ENCODE measurements at places on chromosomes 11 and 22.

- DNase-seq: no peak
These were observed 6.9 kb downstream of the IGF2 start for GRCh38 chr11:2132246-2132645.

DNA sequence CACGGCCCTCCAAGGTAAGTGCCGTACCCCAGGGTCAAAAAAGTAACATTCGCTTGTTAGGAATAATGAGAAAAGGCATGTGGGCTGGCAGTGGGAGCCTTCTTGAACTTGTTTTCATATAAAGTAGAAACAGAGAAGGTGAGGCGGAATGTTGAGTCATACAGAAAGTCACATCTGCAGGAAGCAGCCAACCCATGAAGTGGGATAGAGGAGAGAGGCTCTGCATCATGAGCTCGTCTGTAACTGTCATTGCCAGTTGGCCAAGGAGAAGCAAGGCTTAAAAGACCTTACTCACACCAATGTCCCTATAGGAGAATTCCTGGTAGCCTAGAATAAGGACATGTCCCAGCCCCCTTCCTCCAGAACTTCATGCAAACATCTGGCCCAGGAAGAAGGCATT is 253.3 kb downstream of the BUD13 start:
- no peak for DNase-seq

- no peak for DNase-seq
These were observed 3.3 kb downstream of the PCF11 start for GRCh38 chr11:83159902-83160865.

DNA sequence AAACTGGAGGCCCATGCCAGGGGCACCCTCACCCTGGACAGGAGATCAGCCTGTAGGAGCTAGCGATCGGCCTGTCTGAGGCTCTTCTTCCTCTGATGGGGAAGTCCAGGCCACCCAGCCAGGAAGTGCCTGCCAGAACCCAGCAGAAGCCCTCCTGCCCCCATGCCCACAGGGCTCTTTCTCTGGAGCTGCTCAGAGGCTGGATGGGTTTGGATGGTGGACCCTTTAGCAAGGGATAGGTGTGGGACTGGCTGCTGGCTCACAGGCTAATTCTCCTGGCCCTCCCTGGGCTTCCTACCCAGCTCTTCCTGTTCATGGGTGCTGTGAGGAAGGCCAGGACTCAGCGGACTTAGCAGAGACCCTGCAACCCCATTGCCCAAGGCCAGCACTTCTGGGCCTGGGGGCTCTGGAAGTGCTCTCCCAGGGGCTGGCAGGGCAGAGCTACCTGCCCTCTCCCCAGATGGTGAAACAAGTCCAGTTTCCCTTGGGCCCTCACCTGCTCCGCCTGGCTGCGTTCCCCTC is 7.6 kb downstream of the FXYD2 start:
- no peak for DNase-seq

GRCh38 chr11:120500414-120501071 is 11.0 kb upstream of the GRIK4 start:
- no peak for DNase-seq

DNA sequence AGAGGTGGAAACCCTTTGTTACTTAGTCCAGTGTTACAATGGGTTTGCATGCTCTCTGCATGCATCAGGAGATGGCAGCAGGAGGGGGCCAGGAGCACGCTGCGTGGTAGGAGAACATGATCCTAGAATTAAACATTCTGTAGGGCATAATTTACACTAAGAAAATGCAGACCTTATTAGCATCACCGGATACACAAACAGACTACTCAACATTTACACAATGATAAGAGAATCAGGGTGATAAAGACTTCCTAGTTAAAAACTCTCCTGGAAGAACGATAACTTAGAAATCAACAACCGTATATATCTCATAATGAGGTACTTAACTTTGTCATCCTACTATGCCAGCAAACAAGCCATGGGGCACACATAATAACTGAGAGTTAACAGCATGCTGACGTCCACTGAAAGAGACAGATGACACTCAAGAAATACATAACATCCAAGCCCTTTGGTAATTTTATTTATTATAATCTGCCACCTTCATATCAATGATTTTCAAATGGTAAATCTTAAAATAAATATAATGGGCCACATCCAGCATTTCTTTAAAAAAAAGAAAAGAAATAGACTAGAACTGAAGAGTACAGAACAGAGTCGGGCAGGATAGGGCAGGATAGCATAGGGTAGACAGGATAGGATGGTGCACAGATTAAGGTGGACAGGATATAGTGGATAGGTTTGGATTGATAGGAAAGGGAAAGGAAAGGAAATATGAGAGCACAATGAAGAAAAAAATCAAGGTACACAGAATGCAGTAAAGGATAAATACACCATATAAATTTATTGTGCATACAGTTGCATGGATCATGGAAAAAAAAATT is 27.5 kb downstream of the CADM1 start:
- DNase-seq: no peak

GRCh38 chr11:93577286-93577685 is 34.1 kb upstream of the SMCO4 start:
- DNase-seq: no peak

DNA sequence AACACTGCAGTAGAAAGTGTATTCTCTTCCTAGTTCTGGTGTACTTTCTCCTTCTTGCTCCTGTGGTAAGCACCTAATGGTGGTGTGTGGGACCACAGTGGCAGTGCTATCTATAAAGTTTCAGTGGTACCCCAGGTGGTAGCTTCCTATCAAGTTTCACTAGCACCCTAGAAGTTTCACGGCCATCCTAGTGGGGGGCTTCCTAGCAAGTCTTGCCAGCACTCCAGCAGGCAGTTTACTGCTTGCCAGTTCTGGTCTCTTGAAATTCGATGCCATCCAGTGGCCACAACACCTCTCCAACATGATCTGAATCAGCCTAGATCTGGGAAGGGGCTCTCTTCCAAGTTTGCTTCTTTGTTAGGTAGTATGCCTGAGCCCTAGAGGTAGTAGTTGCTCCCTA is 229.6 kb downstream of the SWAP70 start:
- no peak for DNase-seq

DNA sequence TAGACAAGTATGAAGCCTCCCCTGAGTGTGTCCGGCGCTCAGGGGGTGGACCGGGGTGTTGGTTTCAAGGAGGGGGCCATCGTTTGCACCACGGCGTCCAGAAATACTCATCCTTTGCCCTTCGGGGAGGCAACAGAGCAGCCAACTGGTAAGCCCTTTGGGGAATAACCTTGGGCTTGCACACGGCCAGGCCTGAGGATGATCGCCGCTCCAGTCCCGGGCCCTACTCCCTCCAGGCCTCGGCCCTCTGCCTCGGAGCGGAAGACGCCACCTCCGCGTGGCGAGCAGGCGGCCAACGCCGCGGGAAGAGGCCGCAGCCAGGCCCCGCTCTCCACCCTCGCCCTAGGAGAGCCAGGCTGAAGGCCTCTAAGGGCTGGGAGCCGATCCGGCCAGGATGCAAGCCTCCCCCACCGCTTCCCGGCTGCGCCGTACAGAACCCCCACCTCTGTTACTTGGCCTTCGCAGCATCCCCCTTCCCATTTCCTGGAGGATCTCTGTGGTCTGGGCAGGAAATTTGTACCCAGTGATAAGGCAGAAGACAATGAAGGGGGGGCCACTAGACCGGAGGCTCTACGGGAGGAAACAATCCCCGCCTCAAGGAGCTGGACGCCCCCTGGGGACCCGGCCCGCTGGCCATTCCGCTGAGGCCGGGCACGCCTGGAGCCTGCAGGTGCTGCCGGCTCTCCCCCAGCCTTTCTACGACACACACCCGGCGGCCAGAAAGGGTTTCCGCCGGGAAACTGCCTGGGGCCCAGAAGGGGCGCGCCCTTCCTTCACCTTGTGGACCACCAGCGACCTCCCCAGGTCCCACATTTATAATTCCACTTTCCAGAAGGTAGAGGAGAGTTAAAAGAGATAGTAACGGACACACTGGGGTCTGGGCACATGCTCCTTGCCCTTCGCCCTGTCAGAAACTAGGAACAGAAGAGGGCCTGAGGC is 2.6 kb downstream of the ESAM start:
- no peak for DNase-seq

GRCh38 chr22:26095256-26095956 is 73.9 kb upstream of the SEZ6L start:
- DNase-seq: no peak

DNA sequence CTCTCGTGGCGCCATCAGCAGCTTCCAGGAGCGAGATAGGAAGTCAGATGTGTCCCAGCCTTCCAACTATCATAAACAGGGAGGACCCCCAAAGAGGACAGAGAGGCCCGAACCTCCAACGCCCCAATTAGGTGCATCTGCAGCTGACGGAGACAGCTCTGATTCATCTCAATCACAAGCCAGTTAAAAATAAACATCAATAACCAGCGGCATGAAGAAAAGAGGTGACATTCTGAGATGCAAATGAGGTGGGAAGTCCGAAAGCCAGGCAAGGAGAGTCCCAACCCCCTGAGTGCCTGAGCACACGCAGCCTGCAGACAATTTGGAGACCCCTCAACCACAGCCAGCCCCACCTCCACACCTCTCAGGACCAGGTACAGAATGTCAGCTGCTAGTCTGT is 28.1 kb upstream of the IGSF9B start:
- no peak for DNase-seq

GRCh38 chr11:120599816-120600420 is 88.4 kb downstream of the GRIK4 start:
- no peak for DNase-seq

DNA sequence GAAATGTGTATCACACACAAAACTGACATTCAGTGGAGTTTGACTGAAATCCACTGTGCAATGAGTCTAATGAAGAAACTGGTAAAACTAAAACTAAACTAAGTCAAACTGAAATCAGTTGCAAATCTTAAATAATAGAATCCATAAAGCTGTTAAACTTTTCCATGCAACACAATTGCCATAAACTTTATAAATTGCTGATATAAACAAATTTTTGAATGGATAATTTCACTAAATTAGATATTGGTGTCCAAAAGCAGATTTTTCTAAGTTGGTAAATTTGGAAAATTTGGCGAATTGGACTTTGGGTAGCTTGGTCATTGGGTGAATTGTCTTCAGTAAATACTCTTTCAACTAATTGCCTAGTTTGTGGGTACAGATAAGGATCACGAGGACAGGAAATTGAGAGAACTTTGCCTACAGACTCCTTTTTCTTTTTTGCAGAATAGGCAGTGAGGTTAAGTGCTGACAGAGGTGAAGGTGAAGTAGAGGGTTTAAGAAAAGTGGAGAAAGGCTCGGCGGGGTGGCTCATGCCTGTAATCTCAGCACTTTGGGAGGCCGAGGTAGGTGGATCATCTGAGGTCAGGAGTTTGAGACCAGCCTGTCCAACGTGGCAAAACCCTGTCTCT is 12.8 kb downstream of the MRPL17 start:
- DNase-seq: no peak

- no peak for DNase-seq
These were observed 21.5 kb upstream of the GSTP1 start for GRCh38 chr11:67561971-67562619.

- DNase-seq: no peak
These were observed 427.0 kb upstream of the DDI1 start for GRCh38 chr11:103609117-103610066.

GRCh38 chr11:75386942-75387630 is 12.2 kb upstream of the RPS3 start:
- no peak for DNase-seq

DNA sequence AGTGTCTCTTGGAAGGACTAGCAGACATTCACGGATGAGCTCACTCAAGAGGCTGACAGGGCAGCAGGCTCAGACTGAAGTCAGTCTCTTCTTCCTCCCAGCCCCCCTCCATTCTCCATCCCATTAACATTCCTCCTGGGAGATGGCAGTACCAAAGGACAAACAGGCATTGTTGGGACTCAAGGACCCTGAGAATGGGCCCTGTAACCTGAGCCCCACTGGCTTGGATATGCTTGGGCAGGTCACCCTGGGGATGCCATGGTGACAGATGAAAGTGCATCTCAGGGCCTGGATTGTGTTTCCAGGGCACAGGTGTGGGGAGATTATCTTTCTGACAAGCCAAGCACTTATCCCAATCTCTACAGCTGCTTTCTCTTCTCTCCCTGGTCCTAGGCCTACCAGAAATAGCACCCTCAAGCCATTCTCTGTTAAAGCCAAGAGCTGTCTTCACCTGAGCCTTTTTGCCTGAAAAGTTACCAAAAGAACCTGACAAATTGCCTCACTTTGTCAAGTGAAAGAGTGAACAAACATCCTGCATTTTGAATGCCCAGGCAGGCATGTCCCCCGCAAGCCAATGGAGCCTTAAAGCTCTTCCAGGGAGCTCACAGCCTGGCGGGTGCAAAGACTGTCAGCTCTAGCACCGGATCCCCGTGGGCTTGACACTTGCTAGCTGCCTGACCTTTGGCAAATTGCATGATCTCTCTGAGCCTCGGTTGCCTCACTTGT is 366.0 kb upstream of the NARS2 start:
- no peak for DNase-seq
